Mesothelial cell of epicardium (in vitro differentiated cells): ENCODE measurements at places on chromosomes 2 and 18.

GRCh38 chr2:172782506-172783164 is 47.0 kb downstream of the RAPGEF4 start:
- DNase-seq, result no peak

DNA sequence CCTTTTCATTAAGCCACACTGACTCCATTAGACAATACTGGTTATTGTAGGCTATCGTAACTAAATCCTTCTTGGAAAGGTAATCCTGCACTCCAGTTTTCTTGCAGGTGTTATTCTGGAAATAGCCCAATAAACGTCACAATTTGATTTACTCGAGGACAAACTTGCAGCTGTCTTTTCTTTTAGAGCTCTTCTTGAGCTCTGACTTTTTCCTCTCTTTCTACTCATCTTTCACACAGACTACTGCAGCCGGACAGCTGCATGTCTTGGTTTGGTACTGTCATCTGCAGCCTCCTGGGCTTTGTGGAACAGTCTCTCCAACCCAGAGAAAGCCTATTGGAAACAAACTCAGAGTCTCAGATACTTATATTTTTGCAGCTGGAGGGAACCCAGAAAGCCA is 23.0 kb upstream of the MSGN1 start:
- no peak for DNase-seq

GRCh38 chr2:173667415-173667814 is 297.8 kb downstream of the SP3 start:
- DNase-seq, result no peak

GRCh38 chr2:157206916-157207315 is 50.6 kb upstream of the GALNT5 start:
- no peak for DNase-seq

GRCh38 chr2:237693291-237693994 is 66.1 kb downstream of the LRRFIP1 start:
- DNase-seq, result no peak

DNA sequence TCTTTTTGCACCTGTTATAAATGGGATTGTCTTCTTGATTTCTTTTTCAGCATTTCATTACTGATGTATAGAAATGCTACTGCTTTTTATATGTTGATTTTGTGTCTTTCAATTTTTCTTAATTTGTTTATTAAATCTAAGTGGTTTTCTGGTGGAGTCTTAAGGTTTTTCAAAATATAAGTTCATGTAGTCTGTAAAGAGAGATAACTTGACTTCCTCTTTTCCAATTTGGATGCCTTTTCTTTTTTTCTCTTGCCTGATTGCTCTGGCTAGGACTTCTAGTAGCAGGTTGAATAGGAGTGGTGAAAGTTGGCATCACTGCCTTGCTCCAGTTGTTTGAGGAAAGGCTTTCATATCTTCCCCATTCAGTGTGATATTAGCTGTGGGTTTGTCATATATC is 28.6 kb upstream of the GALNT5 start:
- DNase-seq, result no peak

DNA sequence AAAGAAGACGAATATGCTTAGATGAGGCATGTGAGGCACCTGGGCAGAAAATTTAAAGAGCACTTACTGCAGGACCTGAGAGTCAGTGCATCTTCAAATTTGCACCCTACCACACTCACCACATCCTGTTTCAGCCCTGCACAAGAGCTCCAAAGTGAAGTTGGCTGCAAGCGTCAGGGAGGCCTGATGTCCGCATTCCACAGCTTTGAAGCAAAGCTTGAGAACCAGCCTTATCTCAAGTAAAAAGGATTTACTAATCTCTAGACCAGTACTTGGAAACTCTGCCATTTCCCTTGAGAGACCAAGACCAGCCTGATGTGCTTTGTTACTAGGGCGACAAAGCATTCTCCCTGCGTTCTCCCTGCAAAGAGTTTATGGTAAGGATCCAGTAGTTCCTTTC is 3.4 kb upstream of the ASNSD1 start:
- no peak for DNase-seq
